ENCODE measurements at places on chromosomes 6 and 20.

DNA sequence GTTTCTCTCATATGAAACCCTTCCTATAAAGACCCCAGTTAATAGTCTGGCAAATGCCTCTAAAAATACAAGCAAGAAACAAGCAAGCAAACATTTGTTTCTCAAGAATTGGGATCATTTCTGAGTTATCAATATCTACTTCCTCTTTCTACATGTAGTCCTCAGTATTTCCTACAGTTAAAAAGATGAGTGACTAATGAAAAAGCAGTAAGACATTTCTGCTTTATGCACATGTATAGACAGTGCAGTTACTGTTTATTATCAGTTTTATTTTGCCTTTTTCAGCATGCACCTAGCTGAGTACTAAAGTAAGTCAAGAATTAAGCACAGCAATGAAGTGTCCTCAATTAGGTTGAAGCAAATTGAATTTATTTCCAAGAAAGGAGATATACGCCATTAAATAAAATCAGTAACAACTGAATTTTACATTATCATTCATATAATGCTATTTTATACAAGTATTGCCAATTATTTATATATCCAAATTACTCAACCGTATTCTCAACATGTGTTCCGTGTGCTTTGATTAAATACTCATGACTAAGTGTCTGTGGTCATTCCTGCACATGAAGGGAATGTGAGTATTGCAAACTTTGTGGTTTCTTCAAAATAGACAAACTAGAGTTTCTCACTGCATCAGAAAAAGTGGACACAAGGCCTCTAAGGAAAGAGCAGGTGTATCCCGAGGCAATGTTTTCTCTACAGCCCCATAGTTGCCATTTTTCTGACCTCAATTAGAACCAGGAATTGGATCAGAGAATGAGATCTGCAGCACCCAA is 159.3 kb upstream of the MARCKS start:
- no peaks in the 10 kb centered on the region for H3K27me3 ChIP-seq
- no peak overlapping the region for H3K27ac ChIP-seq
- H3K4me1 ChIP-seq = no peaks in the 10 kb centered on the region
- H3K4me3 ChIP-seq = no peak overlapping the region
- no peaks in the 10 kb centered on the region for H3K36me3 ChIP-seq
- no peak for DNase-seq

- no peak overlapping the region for H3K4me3 ChIP-seq
- DNase-seq = no peak
- H3K36me3 ChIP-seq = no peaks in the 10 kb centered on the region
- no peaks in the 10 kb centered on the region for H3K27me3 ChIP-seq
Observed at GRCh38 chr6:66838764-66839163, 1131.7 kb upstream of the EYS start.

DNA sequence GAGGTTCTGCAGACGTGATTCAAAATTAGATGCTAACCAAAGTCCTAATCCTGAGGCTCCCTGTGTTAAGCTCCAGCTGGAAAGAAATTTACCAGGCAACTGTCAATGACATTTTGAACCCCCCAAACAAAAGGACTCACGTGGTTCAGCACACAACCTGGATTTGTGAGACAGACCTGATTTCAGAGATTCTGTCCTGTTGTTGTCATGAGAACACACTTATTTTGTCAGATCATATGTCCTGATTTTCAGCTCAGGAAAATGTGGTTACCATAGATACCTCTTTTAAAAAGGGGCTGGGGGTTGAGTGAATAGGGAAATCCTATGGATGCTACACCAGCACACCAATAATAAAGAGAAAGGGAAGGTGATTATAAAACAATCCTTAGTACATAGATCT is 61.6 kb downstream of the MTFR2 start:
- peaks cover 2% of the 10 kb centered on the region for H3K27me3 ChIP-seq
- DNase-seq = no peak
- H3K4me1 ChIP-seq = no peaks in the 10 kb centered on the region
- peaks cover 3% of the 10 kb centered on the region for H3K36me3 ChIP-seq

DNA sequence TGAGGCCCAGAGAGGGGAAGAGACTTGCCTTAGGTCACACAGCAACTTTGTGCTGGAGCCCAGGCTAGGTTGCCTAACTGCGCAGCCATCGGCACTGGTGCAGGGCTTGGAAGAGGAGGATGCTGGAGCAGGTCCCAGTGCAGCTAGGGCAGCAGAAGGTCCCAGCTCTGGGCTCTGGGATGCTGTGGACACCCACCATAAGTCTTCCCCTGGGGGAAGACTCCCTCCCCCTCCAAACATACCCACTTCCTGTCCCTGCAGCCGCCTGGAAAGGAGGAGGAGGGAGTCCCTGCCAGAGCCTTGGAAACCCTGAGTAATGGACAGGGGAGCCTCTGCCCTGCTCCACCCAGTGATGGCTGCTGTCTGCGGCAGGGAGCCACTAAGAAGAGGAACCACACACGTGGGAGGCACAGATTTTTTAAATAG is 93.6 kb downstream of the NCR2 start:
- H3K27me3 ChIP-seq = peaks cover 26% of the 10 kb centered on the region
- no peaks in the 10 kb centered on the region for H3K36me3 ChIP-seq
- peaks cover 16% of the 10 kb centered on the region for H3K4me1 ChIP-seq
- DNase-seq = no peak
- no peak overlapping the region for H3K27ac ChIP-seq
- peak overlapping the region; percentile 50 for H3K4me3 ChIP-seq

- no peak overlapping the region for H3K27ac ChIP-seq
- H3K36me3 ChIP-seq = no peaks in the 10 kb centered on the region
- no peaks in the 10 kb centered on the region for H3K4me1 ChIP-seq
- no peak for DNase-seq
Observed at GRCh38 chr6:5192135-5192794, 68.5 kb downstream of the LYRM4 start.

- peaks cover 50% of the 10 kb centered on the region for H3K4me1 ChIP-seq
- peaks cover 2% of the 10 kb centered on the region for H3K27me3 ChIP-seq
- DNase-seq = no peak
- no peak within 1 kb of the TSS for H3K4me3 ChIP-seq
- no peaks in the 10 kb centered on the region for H3K36me3 ChIP-seq
Observed at GRCh38 chr6:36954262-36954931, at the start of gene PI16. TSS of gene PI16 (plus strand) at chr6:36954738. CDS start at chr6:36954761, 23 bp downstream.

DNA sequence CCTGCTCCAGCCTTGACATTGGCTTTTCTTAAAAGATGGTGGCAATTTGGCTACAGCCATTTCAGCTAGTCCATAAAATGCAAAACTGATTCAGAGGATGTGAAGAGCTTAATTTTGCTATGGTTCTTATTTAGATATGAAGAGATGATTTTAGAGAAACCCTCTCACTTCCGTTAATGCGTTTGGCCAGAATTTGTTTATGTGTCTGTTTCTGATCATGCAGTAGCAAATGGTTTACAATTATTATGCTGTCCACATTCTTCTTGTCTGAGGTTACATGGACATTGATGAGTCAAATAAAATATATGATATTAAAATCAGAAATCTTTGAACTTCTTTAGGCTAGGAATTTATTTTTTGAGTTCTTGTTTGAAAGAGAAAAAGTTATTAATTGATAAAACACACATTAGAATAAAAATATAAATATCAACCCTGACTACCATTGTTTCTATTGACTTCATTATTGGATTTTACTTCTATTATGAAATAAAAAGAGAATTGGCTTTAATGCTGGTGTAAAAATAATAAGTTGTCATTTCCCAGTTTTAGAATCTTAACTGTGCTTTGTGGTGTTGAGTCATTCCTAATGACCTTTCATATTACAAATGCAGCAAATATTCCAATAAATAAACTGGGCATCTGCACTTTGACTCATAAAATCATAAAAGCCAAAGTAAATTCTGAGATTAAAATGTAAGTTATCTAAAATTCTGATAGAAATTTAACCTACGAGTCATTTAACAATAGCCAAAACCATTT is 1286.0 kb upstream of the GJE1 start:
- H3K36me3 ChIP-seq = no peaks in the 10 kb centered on the region
- H3K4me3 ChIP-seq = no peak overlapping the region
- H3K27me3 ChIP-seq = no peaks in the 10 kb centered on the region

DNA sequence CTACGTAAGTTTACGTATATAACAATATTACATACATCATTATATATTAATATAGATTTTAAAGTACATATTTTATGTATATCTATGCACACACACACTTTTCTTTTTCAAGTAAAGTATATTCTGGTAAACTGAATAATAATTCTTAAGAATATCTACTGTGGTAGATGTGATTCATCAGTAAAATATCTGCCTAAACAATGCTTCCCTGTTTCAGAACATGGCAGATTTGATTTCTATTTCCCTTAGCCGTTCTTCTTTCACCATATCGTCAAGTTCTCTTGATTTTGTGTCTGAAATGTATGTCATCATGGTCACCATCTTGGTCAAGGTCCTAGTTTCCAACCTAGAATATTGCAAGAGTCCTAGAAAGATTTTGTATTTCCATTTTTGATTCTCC is 195.6 kb downstream of the HDGFL1 start:
- no peaks in the 10 kb centered on the region for H3K4me1 ChIP-seq
- no peaks in the 10 kb centered on the region for H3K27me3 ChIP-seq
- H3K27ac ChIP-seq = no peak overlapping the region
- H3K36me3 ChIP-seq = no peaks in the 10 kb centered on the region

- H3K4me3 ChIP-seq = no peak overlapping the region
- H3K4me1 ChIP-seq = no peaks in the 10 kb centered on the region
- peaks cover 7% of the 10 kb centered on the region for H3K27me3 ChIP-seq
Observed at GRCh38 chr20:4770026-4770425, 48.3 kb downstream of the PRND start.

DNA sequence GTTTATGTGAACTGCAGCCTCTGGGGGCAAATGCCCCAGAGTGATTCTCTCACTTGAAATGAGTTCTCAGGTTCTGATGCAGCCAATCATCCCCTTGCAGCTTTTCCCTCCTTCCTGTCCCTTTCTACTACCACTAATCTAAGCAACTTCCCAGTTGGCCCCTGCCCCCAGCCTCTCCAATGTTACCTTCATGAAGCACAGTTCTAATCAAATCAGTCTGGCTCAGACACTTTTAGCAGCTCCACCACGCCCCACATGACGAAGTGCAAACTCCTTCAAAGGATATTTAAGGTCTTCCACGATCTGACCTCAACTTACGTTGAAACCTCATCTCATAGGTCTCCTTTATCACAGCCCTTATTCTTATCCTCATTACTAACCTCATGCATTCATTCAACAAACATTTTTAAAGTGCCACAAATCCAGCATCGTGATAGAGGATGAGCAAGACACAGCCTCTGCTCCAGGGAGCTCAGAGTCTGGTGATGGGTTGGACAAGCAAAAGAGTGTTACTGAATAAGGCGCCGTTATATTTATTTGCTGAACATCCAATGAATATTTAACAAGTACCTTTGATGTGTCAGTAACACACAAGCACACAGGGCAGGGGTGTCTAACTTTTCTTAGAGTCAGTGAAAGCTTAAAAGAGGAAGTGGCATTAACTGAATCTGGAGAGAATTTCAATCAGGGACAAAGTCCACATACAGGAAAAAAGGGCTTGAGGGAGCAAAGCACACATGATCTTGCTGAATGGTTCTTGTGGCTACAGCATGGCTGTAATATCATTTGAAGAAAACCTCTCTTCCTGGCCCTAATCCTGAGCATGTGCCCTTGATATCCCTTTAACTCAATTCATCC is 20.4 kb upstream of the DTNBP1 start:
- H3K4me3 ChIP-seq = no peak overlapping the region
- no peaks in the 10 kb centered on the region for H3K4me1 ChIP-seq
- H3K27me3 ChIP-seq = peaks cover 8% of the 10 kb centered on the region
- H3K27ac ChIP-seq = no peak overlapping the region
- H3K36me3 ChIP-seq = no peaks in the 10 kb centered on the region

DNA sequence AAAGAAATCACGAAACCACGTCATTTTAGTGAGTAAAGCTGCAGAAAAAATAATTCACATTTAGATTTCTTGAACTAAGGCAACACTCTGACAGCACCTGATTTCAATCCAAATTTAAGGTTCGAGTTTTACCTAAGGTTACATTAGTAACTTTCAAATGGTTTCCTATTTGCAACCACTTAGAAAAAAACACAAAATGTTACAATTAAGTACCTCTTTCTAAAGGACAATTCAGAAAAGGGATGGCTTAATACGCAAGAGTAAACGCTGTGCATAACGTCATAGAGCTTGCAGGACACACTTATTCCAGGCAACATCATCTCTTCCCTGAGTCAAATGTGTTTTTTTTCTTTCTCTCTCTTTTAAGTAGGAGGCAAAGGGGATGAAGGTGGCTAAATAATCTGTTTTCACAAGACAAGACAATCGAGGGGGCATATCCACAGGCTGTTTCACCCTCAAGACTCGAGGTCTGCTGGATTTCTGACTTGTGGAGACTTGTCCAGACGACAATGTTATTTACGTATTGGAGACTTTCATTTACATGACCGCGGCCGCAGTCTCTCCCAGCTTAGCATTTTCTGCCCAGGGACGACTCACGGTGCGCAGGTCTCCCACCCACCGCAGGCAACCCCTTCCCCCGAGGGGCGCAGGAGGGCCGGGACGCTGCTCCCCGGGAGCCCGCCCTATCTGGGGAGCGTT is 86.0 kb downstream of the SESN1 start:
- H3K27ac ChIP-seq = peak overlapping the region; percentile 95
- H3K4me1 ChIP-seq = peaks cover 31% of the 10 kb centered on the region
- peaks cover 6% of the 10 kb centered on the region for H3K36me3 ChIP-seq
- H3K27me3 ChIP-seq = no peaks in the 10 kb centered on the region
- no peak for DNase-seq

- no peaks in the 10 kb centered on the region for H3K36me3 ChIP-seq
- peaks cover 18% of the 10 kb centered on the region for H3K27me3 ChIP-seq
- no peak overlapping the region for H3K27ac ChIP-seq
Observed at GRCh38 chr20:57568088-57568896, 7.4 kb downstream of the PCK1 start.

GRCh38 chr20:41649489-41649888 is 31.3 kb upstream of the CHD6 start:
- no peaks in the 10 kb centered on the region for H3K4me1 ChIP-seq
- no peak for DNase-seq
- no peaks in the 10 kb centered on the region for H3K36me3 ChIP-seq
- H3K27ac ChIP-seq = no peak overlapping the region

GRCh38 chr6:132614554-132614953 is 9.5 kb downstream of the TAAR2 start:
- peak overlapping the region; percentile 28 for H3K4me3 ChIP-seq
- peaks cover 4% of the 10 kb centered on the region for H3K4me1 ChIP-seq
- peaks cover 8% of the 10 kb centered on the region for H3K27me3 ChIP-seq
- H3K36me3 ChIP-seq = no peaks in the 10 kb centered on the region
- no peak overlapping the region for H3K27ac ChIP-seq

- H3K36me3 ChIP-seq = no peaks in the 10 kb centered on the region
- peaks cover 3% of the 10 kb centered on the region for H3K27me3 ChIP-seq
- no peaks in the 10 kb centered on the region for H3K4me1 ChIP-seq
Observed at GRCh38 chr6:154614101-154614500, 103.6 kb upstream of the CNKSR3 start.
